ENCODE measurements at places on chromosomes 13 and 19.

GRCh38 chr19:468587-469256 is 7.9 kb upstream of the SHC2 start:
- no peak for DNase-seq

GRCh38 chr13:59121507-59121906 is 1042.2 kb downstream of the DIAPH3 start:
- DNase-seq, result no peak

DNA sequence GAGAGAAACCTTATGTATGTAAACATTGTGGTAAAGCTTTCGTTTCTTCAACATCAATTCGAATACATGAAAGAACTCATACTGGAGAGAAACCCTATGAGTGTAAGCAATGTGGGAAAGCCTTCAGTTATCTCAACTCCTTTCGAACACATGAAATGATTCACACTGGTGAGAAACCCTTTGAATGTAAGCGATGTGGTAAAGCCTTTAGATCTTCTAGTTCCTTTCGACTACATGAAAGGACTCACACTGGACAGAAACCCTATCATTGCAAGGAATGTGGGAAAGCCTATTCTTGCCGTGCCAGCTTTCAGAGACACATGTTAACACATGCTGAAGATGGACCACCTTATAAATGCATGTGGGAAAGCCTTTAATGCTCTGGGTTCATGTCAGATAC is 24.7 kb downstream of the ZNF136 start:
- DNase-seq, result no peak

DNA sequence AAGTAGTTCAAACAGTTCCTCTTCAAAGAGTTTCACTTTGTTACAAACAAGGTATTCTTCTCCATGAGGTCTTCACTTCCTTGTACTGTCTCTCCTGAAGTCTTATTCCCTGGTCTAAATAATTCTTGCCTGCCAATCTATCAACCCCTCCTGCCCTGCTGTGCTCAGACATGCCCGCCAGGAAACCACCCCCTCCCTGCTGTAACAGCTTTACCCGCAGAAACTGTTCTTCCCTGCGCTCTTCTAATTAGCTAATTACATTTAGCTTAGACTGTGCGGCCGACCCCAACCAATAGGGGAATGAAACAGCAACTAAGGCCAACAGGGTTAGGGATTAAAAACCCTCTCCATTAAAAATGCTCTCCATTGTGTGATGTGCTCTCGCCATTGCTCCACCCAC is 46.7 kb downstream of the ZNF846 start:
- no peak for DNase-seq

GRCh38 chr19:43678512-43679261 is 8.7 kb upstream of the PLAUR start:
- DNase-seq, result no peak

DNA sequence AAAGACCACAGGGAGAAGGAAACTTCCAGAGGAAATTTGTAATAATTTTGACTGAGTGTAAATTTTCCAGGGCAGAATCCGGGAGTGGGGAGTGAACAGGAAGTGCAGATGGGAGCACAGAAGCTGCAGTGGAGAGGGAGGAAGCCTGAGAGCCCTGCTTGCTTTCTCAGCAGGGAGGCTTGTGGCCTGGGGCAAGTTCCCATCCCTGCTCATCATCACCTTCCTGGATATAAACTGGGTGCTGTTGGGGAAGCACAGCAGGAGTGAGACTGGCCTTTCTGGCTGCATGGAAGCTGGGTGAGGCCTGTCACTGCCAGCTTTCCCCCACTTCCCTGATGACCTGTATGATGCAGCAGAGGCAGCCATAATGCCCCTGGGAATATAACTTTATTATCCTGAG is 532.9 kb downstream of the SLITRK6 start:
- DNase-seq, result no peak

- no peak for DNase-seq
Observed at GRCh38 chr13:112034231-112034630, 32.7 kb upstream of the SOX1 start.

- DNase-seq, result no peak
Observed at GRCh38 chr13:32278426-32278825, 36.7 kb downstream of the ZAR1L start.

DNA sequence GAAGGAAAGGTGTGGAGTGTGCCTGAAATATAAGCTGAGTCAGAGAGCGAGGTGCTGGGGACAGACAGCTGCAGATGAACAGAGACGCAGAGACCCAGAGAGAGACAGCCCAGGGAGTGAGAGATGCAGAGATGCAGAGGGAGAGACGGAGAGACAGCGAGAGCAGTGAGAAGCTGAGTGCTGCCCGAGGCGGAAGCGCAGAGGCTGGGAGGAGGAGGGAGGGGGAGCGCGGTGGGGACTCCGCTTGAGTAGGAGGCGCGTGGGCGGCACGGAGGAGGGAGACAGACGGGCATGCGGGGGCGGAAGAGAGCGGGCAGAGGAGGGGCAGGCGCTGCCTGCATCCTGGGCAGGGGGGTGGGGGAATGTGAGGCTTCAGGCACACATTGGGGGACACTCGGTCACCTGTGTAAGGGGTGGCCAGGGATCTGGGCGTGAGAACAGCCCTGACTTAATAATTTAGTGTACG is 25.7 kb downstream of the SLC8A2 start:
- DNase-seq, result no peak

- no peak for DNase-seq
Observed at GRCh38 chr19:36111200-36111539, 227 bp downstream of the OVOL3 start.

GRCh38 chr19:49685845-49686332 is 3.5 kb upstream of the ADM5 start:
- DNase-seq, result no peak

GRCh38 chr19:33780251-33780650 is 16.4 kb upstream of the KCTD15 start:
- DNase-seq, result no peak

DNA sequence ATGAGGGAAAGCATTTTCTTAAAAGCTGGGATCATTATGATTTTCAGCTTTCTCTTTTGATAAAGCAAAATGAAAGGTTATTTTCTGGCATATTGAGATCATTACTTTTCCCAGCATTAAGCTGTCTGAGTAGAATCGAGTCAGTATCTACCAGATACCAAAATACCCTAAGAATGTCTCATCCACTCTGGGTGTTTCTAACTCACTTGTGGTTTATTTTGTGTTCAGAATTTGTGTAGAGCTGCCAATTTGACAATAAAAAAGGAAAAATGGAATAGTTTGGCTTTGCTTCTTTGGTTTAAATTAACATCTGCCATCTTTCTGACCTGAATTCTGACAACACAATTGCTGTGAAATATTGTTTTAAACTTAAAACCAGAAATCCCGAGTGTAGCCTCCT is 438.7 kb upstream of the ARGLU1 start:
- no peak for DNase-seq

DNA sequence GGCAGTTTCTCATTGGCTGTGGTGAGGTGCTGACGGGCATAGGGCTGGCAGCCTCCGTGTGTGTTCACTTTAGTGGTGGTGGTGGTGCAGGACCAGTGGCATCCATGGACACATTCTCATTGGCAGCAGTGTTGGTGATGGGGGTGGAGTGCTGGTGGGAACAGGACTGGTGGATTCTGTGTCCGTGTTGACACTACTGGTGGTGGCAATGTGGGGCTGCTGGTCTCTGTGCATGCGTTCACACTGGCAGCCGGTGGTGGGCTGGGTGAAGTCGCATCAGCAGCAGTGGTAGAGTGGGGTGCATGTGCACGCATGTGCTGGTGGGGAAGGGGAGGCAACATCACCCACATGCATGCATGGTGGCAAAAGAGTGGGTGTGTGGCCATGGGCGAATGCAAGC is 1471.4 kb upstream of the PCDH20 start:
- DNase-seq, result no peak

- DNase-seq, result no peak
Observed at GRCh38 chr19:33193865-33194362, at the start of gene LRP3. TSS of gene LRP3 (plus strand) at chr19:33194330. CDS start at chr19:33194786, 456 bp downstream.

Measured in GOT3 (cell line).